ENCODE measurements at places on chromosomes 12 and 14.

GRCh38 chr14:48251290-48251689 is 575.9 kb upstream of the MDGA2 start:
- no peak for DNase-seq

- DNase-seq, result no peak
Measured at GRCh38 chr14:54002653-54003052, 46.0 kb upstream of the BMP4 start.

DNA sequence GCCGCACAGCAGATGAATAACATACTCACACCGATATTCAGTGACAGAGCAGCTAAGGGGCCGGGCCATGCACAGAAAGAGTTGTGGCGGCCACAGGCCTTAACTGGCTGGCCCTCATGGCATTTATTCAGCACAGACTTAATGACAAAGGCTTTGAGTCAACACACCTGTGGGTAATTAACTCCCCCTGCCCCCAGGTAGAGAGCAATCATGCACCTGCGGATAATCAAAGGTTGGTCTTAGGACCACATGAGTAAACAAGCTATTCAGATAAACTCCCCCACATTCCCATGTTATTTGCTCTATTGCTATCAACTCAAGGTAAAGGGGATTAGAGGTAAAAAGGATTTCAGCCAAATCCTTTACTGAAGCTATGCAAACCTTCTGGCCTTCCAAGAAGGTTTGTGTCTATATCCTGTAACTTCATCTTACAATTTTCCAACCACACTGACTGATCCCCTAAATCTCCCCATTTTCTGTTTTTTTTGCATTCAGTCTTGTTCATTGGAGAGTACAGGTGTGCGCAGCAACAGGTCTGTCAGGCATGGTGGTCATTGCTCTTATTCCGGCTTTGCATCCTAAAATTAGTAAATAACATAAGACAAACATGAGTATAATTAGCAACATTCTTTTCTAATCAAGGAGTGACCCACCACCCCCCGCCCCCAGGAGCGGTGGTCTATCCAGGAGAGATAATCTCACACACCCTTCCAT is 16.9 kb upstream of the BLTP3B start:
- no peak for DNase-seq

GRCh38 chr14:23322568-23323517 is 1.6 kb downstream of the PABPN1 start:
- no peak for DNase-seq

GRCh38 chr14:64763085-64763782 is 59.0 kb downstream of the PLEKHG3 start:
- DNase-seq, result no peak

DNA sequence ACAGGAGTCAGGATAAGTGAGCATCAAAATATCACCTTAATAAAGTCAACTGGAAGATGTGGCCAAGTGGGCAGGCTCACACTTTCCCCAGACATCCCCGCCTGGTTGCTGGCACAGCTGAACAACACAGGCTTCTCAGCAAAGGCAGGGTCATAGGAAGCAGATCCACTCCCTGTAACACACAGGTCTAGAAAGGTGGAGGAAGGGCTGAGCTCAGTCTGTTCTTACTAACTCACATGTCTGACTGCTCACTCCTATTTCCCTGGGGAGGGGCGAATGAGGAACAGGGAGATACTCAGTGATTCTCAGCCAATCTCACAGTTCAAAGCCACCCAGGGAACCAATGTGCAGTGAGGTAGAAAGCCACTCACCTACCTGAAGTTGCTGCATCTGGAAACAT is 45.0 kb upstream of the AMN1 start:
- DNase-seq, result no peak

DNA sequence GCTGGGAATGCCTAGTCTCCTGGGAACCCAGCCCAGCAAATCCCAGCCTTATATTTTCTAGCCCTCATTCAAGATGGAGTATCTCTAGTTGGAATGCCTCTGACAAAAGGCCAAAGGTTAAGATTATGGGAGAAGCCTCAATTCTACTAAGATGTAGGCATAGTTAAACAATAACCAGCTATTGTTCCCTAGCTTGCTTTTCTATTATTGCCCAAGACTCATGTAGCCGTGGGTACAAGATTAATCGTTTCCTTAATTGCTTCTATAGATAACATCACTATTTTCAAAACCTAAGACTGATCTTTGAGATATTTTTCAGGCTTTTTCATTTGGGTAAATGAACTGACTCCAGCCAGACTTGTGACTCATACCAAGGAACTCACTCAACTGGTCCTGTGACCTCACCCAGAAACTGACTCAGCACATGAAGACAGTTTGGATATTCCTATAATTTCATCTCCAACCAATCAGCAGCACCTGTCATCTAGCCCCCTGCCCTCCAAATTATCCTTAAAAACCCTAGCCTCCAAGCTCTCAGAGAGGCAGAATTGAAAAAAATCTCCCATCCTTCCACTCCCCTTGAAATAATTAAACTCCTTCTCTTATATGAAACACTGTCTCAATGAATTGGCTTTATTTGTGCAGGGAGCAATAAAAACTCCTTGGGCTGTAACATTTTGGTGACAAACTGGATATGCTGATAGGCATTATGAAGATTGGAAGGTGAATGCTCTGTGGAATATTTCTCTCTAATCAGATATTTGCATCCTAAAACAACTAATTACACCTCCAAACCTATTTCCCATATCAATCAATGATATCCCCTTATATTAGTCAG is 589.0 kb downstream of the C12orf50 start:
- no peak for DNase-seq

- DNase-seq, result no peak
Measured at GRCh38 chr14:85867450-85867849, 337.5 kb downstream of the FLRT2 start.

DNA sequence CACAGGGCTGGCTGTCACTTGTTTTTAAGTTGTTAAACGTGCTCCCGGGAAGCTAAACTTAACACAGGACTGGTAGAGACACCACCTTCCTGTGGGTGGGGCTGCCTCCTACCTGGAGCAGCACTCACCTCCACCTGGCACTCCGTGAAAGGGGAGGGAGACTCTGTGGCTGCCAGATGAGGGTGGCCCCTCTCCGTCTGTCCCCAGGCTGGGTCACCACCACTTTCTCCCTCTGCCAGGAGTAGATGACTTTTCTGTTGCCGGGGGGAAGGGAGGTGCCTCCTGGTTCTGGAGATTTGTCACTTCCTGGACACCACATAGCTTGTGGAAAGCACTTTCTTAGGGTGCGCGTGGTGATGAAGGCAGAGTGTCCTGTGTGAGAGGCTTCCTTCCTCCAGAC is 81.3 kb downstream of the WDR20 start:
- DNase-seq, result no peak

GRCh38 chr14:55710506-55711041 is 130.6 kb downstream of the KTN1 start:
- DNase-seq, result no peak

- no peak for DNase-seq
Measured at GRCh38 chr12:52670961-52671360, 9.2 kb downstream of the KRT1 start.

- DNase-seq, result no peak
Measured at GRCh38 chr12:78120866-78121560, 290.3 kb downstream of the NAV3 start.

- no peak for DNase-seq
Measured at GRCh38 chr14:39241637-39242036, 7.9 kb downstream of the MIA2 start.

- no peak for DNase-seq
Measured at GRCh38 chr12:83690465-83690864, 1003.8 kb downstream of the TMTC2 start.

- no peak for DNase-seq
Measured at GRCh38 chr12:4557586-4557985, 4.4 kb upstream of the DYRK4 start.

- DNase-seq, result no peak
Measured at GRCh38 chr12:1882405-1882804, 36.0 kb downstream of the CACNA2D4 start.

DNA sequence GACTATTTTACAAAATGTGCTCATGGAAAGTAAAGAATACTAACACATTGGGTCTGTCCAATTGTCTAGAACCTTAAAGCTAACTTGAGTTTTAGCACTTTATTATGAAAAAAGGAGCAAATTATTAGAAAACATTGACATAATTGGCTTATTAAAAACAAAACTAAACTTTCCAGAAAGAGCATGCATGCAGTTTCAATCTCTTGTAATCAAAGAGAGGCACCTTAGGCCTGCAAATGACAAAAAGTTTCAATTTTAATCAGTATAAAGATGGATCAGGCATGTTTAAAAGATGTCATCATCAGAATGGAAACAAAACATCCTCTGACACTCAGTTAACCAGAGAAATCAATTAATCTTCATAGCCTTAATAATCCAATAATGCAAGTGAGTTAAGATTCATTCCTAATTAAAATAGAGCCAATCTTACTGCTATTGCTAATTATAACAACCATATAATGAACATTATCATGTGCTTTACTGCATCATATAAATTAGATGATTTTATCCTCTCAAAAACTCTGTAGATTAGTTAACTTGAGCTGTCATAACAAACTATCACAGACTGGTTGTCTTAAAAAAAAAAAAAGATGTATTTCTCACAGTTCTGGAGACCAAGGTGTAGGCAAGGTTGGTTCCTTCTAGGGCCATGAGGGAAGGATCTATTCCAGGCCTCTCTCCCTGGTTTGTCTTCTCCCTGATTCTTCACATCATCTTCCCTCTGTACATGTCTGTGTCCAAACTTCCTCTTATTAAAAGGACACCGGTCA is 131.4 kb downstream of the RPAP3 start:
- DNase-seq, result no peak

- DNase-seq, result no peak
Measured at GRCh38 chr12:56143870-56144269, 8.5 kb upstream of the MYL6B start.

DNA sequence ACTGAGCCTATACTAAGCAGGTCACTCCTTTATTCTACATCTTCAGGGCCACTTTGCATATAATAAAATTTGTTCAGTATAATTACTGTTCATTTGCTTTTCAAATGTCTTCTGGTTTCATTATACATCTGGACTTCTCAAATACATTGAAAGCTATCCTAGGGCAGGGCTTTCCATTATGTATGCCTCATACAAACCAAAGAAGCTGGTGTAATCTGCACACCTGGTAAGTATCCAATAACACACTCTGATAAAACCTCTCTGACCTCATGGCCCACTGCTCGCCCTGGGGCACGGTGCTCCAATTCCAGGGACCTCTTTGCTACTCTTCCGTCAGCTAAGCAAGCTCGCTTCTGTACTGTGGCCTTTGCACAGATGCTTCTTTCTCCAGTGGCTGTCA is 21.9 kb upstream of the ISM2 start:
- no peak for DNase-seq

- DNase-seq, result no peak
Measured at GRCh38 chr12:123896767-123897166, 75.9 kb downstream of the CCDC92 start.

- no peak for DNase-seq
Measured at GRCh38 chr12:93978553-93978952, 169.8 kb upstream of the PLXNC1 start.

DNA sequence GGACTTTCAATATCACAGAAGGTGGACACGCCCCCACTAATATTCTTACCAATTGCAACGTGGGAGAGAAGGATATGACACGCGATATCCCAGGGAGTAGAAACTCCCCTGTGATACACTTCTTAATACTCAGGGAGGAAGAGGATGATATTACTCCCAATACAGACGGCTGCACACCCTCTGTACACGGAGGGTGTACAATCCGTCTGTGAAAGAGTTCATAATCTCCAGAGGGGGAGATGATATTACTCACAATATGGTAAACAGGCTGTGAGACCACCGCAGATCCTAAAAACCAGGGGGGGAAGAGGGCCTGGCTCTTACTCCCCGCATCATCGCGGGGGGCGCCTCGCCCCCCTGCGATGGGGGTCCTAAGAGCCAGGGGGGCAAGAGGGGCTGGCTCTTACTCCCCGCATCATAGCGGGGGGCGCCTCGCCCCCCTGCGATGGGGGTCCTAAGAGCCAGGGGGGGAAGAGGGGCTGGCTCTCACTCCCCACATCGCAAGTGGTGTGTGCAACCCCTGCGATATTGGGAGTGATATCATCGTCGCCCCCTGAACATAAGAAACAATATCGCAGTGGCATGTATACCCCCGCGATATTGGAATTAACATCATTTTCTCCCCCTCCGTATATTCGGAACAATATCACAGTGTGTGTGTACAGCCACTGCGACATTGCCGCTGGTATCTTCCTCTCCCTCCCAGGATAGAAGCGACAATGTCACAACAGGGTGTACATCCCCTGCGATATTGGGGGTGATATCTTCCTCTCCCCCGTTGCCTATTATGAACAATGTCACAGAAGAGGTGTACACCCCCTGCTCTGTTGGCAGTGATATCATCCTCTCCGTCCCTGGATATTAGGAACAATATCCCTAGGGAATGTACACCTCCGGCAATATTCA is 8.9 kb upstream of the CLEC6A start:
- DNase-seq, result no peak

- no peak for DNase-seq
Measured at GRCh38 chr14:37862263-37862662, 266.8 kb downstream of the TTC6 start.

GRCh38 chr12:131988054-131988796 is 38.5 kb downstream of the EP400 start:
- DNase-seq, result no peak

DNA sequence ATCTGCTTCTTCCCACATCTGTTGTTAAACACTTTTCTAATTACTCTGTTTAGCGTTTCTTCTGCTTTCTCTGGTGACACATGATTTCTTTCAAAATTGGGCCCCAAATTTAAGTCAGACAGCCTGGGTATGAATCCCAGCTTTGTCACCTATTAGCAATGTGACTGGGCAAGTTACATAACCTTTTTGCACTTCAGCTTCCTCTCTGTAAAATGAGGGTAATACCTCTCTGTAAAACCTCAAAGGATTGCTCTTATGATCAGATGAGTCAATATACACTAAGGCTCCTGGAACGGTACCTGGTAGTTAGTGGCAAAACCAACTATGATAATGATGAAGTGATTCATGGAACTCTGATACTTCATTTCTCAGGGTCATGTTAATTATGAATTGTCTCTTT is 33.0 kb downstream of the E2F7 start:
- DNase-seq, result no peak

DNA sequence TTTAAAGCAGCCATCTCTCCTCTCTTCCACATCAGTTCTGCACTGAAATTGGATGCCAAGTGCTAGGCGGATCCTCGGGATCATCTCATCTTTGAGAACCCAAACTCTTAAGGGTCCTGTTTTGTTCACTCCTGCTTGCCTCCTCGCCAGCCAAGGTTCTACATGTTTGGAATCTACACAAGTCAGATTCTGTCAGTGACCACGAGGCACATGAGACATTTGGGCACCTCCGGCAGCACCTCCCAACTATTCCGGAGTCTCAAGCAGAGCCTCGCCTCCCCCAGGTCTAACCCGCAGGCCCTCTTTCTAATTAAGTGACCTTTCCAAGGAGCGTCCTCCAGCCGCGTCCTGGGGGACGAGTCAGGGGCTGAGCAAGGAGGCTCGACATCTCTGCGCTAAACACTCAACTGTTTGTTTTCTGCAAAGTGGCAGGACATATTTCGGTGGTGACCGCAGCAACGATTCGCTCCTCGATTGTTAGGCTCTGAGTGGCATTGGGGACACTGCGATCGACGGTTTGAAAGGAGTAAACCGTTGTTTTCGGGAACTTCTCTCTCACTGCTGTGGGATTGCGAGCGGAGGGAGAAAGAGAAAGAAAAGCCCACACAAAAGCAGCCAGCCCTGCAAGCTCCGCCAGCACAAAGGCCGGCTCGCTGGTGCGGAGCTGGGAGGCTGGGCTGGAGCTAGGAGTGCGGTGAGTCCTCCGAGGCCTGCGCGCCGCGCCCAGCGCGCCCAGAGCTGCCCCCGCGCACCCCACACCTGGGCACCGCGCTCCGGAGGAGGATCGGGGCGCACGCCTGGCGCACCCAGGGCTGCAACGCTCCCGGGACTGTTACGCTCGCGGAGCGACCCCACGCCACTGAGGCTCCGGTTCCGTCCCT is 640 bp downstream of the ARMH4 start:
- no peak for DNase-seq

GRCh38 chr12:47964106-47964728 is 821 bp downstream of the TMEM106C start:
- DNase-seq, result no peak

Data from CD4-positive, alpha-beta T cell (primary cell).